Activated CD4-positive, alpha-beta T cell treated with anti-CD3 and anti-CD28 coated beads, Interleukin-10, Interleukin-2, amounts not matched to agents 100 ng/mL and 50 ng/mL, durations not matched to agents 16 hours and 8 hours (primary cell): ENCODE measurements at places on chromosomes 6 and 20.

GRCh38 chr6:27214126-27214601 lies 33.3 kb upstream of the PRSS16 start:
- DNase-seq = peak; percentile 38

DNA sequence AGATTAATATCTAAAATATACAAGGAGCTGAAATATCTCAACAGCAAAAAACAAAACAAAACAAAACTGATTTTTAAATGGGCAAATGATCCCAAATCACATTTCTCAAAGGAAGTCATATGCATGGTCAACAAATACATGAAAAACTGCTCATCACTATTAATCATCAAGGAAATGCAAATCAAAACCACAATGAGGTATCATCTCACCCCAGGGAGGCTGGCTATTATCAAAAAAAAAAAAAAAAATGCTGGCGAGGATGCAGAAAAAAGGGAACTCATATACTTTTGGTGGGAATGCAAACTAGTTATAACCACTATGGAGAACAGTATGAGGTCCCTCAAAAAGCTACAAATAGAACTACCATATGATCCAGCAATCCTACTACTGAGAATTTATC lies 34.6 kb downstream of the REPS1 start:
- no peak for DNase-seq

DNA sequence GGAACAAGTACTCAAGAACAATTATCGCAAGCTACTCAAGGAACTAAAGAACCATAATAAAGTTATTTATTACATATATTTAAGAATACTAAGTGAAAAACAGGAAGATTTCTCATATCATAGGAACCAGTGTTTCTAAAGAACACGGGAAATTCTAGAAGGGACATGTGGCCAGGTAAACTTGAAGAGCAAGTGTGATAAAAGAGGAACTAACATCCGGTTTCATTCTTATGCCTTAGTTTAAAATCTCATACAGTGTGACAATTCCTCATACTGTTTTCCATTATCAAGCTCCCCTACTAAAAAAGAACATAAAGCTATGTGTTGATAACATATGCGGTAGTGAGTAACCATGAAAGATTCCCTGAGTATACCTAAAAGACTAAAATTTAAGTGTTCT lies 163.5 kb upstream of the SHLD1 start:
- DNase-seq = no peak

DNA sequence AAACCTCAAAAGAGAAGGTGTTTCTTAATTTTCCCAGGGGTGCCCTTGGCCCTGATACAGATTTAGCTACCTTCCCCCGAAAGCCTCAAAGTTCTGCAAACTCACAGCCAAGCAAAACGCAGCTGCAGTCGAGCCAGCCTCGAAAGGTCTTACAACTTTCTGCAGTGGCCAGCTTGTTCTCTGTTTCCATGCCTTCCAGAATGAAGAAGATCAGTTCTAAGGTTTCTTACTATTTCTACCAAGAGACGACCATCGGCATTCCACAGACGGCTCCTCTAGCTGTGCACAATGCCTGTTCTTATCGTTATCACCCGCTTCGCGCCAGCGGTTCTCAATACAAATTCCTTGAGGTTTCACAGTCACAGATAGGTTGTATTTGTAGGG lies 28.5 kb upstream of the CCR6 start:
- no peak for DNase-seq

DNA sequence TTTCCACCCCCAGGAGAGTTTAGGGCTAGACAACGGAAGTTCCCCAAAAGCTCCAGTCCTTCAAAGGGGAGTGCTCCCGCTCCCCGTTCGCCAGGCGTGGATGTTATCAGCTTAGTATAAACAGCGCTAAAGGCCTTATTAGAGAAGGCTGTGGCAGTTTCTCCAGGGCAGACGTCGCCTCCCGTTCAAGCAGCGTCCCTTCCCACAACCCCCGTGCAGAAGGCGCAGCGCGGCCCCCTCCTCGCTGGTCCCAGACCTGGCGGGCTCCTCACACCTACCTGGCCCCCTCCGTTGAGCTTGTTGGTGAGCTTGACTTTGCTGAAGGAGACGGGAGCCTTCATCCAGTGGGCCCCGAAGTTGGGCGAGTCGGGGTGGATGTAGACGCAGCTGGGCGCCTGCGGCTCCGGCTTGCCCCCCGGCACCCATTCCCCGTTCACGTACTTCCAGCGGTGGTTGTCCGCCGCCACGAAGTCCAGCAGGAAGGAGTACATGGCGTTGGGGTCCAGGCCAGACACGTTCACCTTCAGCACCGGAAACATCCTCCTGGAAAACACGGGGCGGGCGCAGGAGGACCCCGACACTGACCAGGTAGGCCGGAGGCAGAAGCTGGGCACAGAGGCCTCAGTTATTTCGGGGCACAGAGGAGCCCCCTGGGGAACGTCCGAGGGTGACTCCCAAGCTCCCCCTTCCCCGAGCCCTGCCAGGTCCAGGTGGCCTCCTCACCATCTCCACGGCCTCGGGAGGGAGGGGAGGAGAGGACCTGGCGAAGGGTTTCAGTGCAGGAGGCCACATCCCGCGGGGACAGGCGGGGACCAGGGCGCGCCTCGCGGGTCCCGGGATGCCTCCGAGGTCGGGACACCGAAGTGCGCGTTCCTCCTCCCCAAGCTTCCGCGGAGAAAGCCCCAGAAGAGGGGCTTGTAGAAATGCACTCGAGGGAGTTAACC lies 1.1 kb downstream of the TBXT start:
- DNase-seq = no peak

DNA sequence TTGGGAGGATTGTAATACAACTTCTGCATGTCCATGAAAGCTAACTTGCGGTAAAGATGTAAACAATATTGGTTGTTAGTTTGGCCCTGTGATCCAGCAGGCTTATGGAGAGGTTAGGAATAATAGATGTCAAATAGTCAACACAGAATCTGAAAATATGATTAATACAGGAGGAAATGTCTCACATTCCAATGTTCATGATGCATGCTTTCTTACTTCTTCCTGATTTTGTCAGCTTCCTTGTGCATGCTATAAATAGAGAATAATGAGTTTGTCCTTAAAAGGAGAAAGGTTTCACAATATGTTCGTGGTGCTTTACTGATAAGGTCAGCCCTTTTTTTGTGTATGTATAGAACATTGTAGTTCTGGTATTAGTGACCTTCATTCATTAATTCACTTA lies 136.7 kb downstream of the MMUT start:
- DNase-seq = no peak

DNA sequence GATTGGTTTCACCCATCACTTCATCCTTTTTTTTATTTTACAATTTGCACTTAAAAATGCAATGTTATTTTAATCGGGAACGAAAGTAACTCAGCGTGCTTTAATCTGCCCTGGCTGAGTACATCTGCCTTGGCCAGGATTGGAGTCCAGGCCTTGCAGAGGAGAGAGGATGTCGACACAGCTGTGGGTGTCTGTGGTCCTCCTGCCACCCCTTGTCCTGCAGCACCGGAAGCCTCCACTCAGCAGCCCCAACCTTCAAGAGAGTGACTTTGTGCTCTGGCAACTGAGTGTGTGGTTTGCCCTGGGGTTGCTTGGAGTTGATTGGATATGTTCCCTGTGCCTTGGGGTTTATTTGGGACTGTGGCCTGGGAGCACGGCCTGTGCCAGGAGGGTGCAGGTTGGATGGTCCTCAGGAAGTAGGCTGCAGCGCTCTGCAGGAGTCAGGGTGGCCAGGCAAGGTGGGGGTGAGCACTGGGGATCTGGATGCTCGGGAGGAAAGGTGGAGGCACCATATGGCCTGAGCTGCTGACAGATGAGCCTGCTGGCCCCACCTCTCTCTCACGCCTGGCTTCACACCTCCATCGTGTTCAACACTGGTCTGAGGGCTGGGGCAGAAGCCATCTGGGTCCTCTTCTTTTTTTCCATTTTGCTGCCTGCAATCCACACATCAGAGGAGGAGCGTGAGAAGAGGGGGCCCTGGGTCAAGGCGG lies 4.3 kb downstream of the MYT1 start:
- DNase-seq = no peak

- peak; percentile 65 for DNase-seq
These were observed 180.0 kb downstream of the TMEM242 start for GRCh38 chr6:157143171-157143889.

DNA sequence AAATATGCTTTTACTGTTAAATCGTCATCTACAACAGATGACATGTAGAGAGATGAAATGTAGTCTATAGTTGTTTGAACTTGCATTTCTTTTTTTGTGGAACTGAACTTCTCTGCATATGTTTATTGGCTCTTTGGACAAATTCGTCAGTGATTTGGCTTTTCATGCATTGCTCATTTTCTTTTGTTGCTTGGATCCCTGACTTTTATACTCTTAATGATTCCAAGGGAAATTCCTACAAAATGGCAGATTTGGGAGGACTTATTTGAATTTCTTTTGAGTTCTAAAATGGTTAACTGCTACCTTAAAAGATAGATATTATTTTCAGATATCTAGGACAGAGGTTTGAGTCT lies 65.4 kb downstream of the UTRN start:
- DNase-seq = no peak

DNA sequence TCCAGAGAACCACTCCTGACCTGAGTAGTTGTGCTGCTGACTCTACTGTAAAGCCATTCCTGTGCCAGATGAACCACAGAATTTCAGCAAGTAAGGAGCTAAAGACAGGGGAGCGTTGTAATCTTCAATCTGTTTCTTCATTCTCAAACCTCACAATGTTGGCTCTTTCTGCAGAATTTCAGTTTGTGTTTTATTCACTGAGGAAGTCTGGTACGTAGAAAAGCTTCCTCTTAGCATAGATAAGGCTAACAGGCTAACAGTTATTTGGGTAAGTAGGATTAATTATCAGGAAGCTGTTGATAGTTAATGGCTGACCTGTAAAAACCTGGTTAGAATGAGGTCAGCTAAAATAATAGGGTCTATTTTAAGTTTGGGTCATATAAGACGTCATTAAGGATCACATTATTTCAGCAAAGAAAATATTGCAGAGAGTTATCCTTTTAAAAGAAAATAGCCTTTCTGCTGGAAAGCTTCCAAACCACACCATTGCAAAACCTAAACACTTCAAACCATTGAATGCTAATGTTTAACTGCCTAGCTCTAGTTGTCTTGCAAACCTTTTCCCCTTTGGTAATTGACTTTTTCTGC lies 14.1 kb upstream of the TENT5A start:
- DNase-seq = no peak
